ENCODE measurements at places on chromosomes 1 and 21.

GRCh38 chr1:219155135-219155534 lies 18.5 kb upstream of the LYPLAL1 start:
- no peak for DNase-seq

- DNase-seq, result no peak
Observed at GRCh38 chr1:150927624-150928023, 1.5 kb downstream of the SETDB1 start.

DNA sequence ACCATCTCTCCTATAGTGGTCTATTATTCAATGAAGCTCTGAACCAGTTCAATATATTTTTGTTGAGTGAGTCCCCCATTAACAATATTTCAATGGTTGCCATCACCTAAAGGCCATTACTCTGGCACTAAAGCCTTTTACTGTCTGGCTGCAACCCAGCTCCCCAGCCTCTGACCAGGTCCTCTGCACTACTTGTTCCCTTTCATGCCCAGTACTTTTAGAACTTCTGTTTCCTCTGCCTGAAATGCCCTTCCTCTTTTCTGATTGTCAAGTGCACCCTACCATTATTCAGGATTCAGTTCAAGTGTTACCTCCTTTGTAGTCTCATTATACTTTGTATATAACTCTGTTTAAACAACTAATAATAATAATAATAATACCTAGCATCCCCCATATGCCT lies 30.4 kb upstream of the ZFYVE9 start:
- DNase-seq, result no peak

GRCh38 chr21:29647353-29647781 lies 292.4 kb downstream of the GRIK1 start:
- no peak for DNase-seq

- DNase-seq, result no peak
Observed at GRCh38 chr1:157137408-157138219, 581 bp downstream of the ETV3 start.

DNA sequence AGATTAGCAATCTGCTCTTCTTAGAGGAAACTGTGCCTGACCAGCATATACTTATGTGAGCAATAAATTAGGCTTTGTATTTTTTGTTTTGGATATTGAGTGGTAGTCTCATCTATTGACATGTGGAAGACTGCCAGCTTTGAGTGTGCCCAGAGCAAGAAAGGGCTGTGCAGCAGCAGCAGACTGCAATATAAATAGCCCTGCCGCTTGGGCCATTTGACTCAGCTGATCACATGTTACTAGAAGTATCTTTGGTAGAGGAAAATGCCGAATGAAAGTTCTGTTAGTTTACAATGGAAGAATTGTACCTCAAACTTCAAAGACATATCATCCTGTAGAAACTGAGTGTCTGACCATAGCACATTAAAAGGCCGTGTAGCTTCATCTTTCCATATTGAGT lies 9.1 kb upstream of the PSMB2 start:
- DNase-seq, result no peak

GRCh38 chr1:35220976-35221375 lies 28.0 kb upstream of the SFPQ start:
- DNase-seq, result no peak

GRCh38 chr1:175131095-175131494 lies 61.5 kb downstream of the KIAA0040 start:
- no peak for DNase-seq
